ENCODE measurements at places on chromosomes 6 and 20. TPM values are rescaled to one million over a fixed set of nuclear protein-coding genes. Genes with fewer than 3 reads are reported as not detected.

VIP gene
- total RNA-seq: not detected

ARMC12 gene
- total RNA-seq: not detected

SKIC2 gene
- 48.6 TPM for total RNA-seq

PHACTR1 gene
- 0.08 TPM for total RNA-seq

TP53TG5 gene
- total RNA-seq: 0.12 TPM

L3MBTL1 gene
- 4.4 TPM for total RNA-seq

MYMX gene
- 0.12 TPM for total RNA-seq

RPL7L1 gene
- total RNA-seq: 81.3 TPM

NR2E1 gene
- total RNA-seq: not detected

GHRH gene
- not detected for total RNA-seq

All from smooth muscle cell of the coronary artery (primary cell).